Cardiac septum (tissue), 1 donor: ENCODE measurements at places on chromosomes 12 and 14.

DNA sequence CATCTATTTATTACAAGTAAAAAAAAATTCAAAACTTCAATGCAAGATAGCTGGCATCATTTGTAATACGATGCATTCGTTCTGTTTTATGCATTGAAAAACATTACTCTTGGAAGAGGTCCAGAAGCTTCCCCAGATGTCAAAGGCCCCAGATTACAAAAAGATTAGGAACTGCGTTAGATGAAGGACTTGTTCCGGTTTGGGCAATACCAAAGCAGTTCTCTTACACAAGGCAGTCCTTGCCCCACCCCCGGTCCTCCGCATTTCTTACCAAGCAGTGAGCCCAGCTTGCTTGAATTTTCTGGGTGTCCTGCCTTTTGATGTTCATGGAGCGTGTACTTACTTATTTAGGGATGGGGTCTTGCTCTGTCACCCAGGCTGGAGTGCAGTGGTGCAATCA is 4.8 kb upstream of the HVCN1 start:
- no peak for DNase-seq

DNA sequence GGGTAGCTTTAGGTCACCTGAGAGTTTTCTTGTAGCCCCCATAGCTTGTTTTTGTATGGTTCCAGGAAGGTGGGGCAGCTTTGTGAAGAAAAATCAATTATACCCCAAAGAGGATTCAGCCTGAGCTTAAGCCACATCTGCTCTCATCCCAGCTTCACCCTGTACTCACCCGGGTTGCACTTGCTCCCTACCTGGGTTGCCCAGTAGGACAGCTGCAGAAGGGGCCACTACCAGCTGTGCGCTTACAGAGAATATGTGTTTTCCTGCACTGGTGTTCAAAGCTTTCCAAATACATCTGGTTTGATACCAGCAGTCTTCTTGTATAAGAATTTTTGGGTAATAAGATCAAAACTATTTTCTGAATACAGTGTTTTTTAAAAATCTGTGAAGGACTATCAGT is 3.0 kb upstream of the SLC38A1 start:
- DNase-seq: no peak

DNA sequence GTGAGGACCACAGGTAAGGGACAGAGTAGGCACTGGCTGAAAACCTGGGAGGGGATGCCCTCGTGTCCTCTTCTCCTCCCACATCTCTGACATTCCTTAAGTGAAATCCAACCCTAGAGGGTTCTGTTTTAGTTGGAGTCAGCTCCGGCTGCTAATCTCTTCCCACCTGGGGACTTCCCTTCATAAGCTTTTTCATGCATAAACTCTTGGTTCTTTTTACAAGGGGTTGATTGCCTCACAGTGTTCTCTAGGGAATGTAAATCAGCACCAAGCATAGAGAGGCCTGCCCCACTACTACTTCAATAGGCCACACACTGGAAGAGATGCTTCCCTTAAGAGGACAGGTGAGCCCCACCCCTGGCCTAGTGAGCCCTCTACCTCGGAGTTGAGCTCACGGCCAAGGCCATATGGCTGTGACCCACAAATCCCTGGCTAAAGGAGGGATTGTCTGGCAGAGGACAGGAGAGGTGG is 3.2 kb upstream of the SYNDIG1L start:
- no peak for DNase-seq

GRCh38 chr14:81276073-81277069 is 55.6 kb upstream of the GTF2A1 start:
- DNase-seq: no peak

DNA sequence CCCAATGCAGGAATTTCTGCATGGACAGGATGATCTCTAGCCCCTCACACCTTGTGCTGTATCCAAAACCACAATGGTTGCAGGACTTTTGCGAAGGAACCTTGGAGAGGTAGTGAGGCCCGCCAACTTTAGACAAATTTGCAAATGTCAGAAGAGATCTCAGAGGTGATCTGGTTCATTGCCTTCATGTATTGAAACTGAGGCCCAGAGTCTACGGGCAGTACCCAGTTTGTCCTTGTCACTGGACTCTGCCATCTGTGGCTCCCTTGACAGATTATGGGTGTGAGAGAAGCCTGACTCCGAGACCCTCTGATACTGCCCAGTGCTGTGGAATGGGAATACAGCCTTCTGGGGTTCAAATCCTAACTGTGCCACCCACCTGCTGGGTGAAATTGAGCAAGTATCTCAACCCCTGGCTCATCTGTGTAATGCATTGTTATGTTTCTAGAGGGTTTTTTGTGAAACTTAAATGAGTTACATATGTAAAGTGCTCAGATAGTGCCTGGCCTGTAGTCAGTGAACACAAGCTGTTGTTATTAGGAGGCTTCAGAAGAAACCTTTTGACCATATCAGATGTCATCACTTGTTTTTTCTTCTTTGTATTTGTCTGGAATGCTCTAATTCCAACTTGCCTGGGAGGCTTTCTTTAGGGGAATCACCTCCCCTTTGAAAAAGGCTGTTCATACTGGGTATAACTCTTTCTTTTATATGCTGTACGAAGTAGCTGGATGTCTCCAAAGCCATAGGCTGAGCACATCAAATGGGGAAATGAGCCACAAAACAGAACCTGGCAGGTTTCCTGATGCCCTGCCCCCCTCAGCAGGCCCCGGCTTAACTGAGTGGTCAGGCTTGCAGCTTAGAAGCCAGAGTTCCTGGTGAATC is 71.4 kb upstream of the SRSF5 start:
- DNase-seq: peak; percentile 83
